Mesendoderm (in vitro differentiated cells): ENCODE measurements at places on chromosomes 16 and 17.
A peak's percentile ranks its signal among the peaks of the same experiment; 100 is the strongest.

DNA sequence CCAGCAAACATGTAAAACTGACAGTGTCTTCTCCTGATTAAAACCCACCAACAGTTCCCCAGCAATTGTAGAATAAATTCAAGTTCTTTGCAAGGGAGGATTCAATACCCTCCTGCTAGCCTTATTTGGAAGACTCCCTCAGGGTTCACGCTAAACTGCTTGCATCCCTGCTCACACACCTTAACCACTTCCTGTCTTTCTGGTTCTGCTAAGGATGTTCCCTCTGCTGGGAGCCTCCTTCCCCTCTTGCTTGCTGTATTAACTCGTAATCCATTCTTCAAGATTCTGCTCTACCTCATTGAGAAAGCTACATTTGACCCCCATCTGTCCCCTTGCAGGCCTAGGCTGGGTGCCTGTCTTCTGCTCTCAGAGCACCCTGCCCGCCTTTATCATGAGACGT, 2.3 kb upstream of the SHISA6 start:
- peak; percentile 75 for DNase-seq

GRCh38 chr17:17426184-17426583, 50.6 kb upstream of the MED9 start:
- no peak for DNase-seq

- peak; percentile 19 for DNase-seq
Measured at GRCh38 chr17:50689956-50690886, 17.5 kb downstream of the ANKRD40 start.

DNA sequence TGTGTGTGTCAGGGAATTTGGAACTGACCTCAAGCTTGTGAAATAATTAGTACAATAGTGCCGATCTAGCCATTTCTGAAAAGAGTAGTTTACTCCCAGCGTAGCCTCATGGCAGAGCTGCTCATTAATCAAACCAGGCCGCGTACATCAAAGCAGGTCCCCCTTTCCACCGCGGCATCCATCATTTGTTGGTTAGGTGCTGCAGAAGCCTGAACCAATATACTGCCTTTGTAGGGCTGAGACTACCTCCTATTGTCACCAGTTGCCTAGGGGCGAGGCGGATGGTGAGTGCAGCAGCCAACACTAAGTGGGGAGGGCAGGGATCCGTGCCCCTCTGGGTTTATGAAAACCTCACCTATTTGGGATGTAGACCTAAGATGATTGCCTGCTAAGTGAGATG, 264.1 kb downstream of the TMEM114 start:
- DNase-seq = no peak

DNA sequence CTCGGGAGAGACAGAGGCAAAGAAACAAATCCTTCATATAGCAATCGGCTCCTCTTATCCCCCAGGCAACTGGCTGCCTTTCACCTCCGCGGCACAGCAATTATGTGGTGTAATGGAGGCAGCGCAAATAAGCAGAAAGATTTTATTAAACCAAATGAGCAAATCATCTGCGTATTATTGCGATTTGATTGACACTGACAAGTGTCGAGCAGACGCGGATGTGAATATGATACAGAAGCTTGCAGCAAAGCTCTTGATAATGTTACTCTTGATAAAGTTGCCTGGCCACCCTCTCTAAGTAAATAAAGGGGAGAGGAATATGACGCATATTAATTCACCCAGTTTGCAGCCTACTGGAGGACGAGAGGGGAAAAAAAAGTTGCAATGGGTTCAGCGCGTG, 26.5 kb upstream of the AKTIP start:
- DNase-seq = no peak
